ENCODE measurements at places on chromosomes 11 and 22. TPM values are rescaled to one million over a fixed set of nuclear protein-coding genes. Genes with fewer than 3 reads are reported as not detected.

DNA sequence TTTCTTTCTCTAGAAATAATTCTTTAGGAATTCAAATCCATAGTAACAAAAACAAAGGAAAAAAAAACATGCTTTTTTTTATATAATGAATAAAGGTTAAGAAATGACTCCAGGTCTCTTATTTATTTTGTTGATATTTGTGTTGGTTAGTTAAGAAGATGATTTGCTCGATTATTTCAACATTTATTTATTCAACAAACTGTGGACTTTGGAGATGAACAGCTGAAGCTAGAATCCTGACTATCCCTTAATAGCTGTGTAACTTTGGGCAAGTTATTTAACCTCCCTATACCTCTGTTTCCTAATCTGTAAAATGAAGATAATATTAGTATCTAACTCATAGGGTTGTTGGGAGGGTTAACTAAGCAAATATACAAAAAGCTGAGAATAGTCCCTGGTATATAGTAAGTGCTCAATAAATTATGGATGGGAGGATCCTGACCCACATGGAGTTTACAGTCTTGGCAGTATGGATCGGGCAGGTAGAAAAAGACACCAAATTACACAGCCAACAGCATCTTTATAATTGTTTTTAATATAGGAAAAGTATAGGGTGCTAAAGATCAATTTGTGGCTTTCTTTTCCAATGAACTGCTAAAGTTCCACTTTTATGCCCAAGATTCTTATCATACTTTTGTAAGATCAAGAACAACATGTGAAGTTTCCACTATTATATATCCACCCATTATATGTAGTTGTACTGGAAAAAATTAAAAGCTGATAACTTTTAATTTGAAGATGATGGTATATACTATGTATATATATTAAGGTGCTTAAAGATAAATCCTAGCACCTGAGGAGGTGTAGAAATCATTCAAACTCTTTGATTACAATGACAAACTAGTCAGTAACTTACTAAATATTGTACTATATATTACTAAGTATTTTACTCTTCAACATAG, 1.3 kb upstream of the CAT start:
- H3K27me3 ChIP-seq: no peaks in the 10 kb centered on the region
- H3K4me1 ChIP-seq: peaks cover 43% of the 10 kb centered on the region
- no peak for DNase-seq
- no peaks in the 10 kb centered on the region for H3K36me3 ChIP-seq
- peak overlapping the region; percentile 81 for H3K4me3 ChIP-seq
- H3K27ac ChIP-seq: no peak overlapping the region

- DNase-seq: no peak
- H3K4me1 ChIP-seq: no peaks in the 10 kb centered on the region
- no peak overlapping the region for H3K27ac ChIP-seq
- H3K4me3 ChIP-seq: no peak overlapping the region
Measured at GRCh38 chr22:37824674-37825641, 1.8 kb downstream of the GALR3 start.

- H3K36me3 ChIP-seq: peaks cover 4% of the 10 kb centered on the region
- H3K27me3 ChIP-seq: no peaks in the 10 kb centered on the region
- H3K4me1 ChIP-seq: no peaks in the 10 kb centered on the region
- H3K27ac ChIP-seq: peak within 1 kb of the TSS; percentile 79
Measured at GRCh38 chr11:47715082-47715669, at the start of gene AGBL2. Gene AGBL2, minus strand, starts transcription at chr11:47715369. Its CDS starts 719 bp downstream, at chr11:47714650.

DNA sequence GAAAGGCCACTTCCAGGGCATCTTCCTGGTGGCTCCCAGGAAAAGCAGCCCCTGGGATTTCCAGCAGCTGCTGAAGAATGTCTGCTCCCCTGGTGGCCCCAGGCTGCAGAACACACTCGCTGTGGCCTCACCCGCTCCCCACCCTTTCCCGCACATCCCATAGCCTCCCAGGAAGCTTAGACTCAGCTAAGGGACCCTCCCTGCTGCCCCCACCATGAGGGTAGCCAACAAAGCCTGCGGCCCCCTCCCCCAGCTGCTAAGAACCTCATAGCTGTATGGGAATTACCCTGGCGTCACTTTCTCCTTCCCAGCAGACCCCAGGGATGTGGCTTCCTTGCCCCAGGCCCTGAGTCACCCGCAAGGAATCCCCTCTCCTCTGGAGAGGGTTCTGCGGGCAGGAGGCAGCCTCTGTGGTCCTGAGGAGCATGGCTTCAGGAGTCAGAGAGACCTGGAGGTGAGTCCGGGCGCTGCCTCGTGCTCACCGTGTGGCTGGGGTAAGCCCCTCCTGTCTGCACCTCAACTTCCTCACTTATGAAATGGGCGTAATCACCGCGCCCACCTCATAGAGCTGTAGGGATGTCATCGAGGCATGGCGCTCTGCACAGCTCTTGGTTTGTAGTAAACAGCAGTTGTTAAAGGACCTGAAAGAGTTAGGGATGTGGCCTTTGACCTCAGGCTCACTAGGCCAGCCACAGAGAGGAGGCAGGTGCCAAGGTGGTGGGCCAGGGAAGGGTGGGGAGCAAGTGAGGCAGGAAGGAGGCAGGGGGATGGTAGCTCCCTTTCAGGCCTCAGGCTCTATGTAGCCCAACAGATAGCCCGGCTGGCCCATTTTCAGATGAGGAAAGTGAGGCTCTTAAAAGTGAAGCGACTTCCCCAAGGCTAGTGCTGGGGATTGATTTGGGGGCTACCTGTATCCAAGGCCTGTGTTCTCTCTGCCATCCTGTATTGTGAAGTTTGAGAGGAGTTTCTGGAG, 71.2 kb downstream of the LRRC32 start:
- no peak overlapping the region for H3K27ac ChIP-seq
- no peak overlapping the region for H3K4me3 ChIP-seq
- H3K27me3 ChIP-seq: no peaks in the 10 kb centered on the region
- no peaks in the 10 kb centered on the region for H3K4me1 ChIP-seq
- H3K36me3 ChIP-seq: no peaks in the 10 kb centered on the region
- DNase-seq: no peak

- no peaks in the 10 kb centered on the region for H3K36me3 ChIP-seq
- H3K27me3 ChIP-seq: no peaks in the 10 kb centered on the region
- H3K4me1 ChIP-seq: no peaks in the 10 kb centered on the region
- H3K27ac ChIP-seq: peak overlapping the region; percentile 91
- no peak overlapping the region for H3K4me3 ChIP-seq
Measured at GRCh38 chr22:41508770-41509170, 35.5 kb downstream of the POLR3H start.

DNA sequence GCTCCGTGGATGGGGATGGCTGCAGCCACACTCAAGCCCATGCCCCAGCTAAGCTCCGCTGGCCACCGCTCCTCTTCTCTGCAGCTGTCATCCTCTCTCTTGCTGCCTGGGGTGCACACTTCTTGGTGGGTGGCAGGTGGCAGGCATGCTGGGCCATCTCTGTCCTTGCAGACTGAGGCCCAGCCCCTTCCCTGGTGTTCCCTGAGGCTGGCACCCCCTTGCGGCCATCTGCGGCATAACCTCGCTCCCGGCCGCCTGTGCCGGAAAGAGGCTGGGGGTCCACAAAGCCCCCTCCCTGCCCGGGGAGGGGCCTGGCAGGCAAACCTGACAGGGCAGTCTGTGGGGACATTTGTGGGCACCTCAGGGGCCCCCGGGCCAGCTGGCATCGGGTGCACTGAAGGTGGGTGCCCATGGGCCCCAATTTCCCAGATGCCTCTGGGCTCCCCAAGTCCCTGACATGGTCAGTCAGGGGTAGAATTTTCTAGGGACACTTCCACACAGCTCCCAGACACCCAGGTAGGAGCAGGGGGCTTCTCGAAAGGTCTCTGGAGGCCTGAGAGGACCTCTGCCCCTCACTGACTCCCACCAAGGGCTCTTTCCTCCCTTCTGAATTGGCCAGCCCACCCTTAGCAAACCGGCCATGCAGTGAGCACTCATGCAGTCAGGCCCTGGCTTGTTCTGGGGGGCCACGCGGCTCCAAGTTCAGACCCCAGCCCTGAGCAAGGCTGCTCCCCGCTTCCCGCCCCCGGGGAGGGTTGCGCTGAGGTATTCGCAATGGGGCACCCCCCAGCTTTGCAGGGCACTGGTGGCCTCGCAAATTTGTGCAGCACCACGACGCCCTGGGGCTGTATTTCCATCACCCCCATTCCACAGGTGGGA, 23.5 kb upstream of the TH start:
- H3K27ac ChIP-seq: no peak overlapping the region
- H3K4me1 ChIP-seq: no peaks in the 10 kb centered on the region
- no peak for DNase-seq
- H3K4me3 ChIP-seq: no peak overlapping the region

GRCh38 chr11:111128076-111128870, 117.3 kb upstream of the POU2AF2 start:
- no peaks in the 10 kb centered on the region for H3K36me3 ChIP-seq
- no peaks in the 10 kb centered on the region for H3K4me1 ChIP-seq
- H3K4me3 ChIP-seq: no peak overlapping the region
- no peak overlapping the region for H3K27ac ChIP-seq
- no peak for DNase-seq
- no peaks in the 10 kb centered on the region for H3K27me3 ChIP-seq

DNA sequence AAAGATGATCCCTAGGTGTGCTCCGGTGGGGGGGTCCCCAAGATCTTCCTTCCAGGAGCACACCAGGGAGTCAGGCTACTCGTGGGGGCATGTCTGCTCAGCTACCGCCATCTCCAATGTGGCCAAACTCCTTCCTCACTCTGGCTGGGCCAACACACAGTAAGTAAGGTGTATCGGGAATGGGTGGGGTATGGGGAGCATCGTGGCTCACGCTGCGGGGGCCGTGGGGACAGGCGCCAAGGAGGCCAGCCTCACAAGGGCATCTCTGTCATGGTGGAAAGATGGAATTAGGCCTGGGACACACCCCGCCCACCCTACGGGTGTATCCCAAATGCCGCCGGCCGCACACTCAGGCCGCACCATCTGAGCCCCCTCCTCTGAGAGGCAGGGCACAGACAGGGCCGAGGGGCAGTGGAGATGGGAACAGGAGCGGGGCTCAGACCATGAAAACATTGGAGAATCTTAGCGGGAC, 8.3 kb downstream of the IGF2 start:
- no peak overlapping the region for H3K4me3 ChIP-seq
- H3K36me3 ChIP-seq: no peaks in the 10 kb centered on the region
- H3K4me1 ChIP-seq: no peaks in the 10 kb centered on the region
- DNase-seq: no peak
- H3K27ac ChIP-seq: no peak overlapping the region

DNA sequence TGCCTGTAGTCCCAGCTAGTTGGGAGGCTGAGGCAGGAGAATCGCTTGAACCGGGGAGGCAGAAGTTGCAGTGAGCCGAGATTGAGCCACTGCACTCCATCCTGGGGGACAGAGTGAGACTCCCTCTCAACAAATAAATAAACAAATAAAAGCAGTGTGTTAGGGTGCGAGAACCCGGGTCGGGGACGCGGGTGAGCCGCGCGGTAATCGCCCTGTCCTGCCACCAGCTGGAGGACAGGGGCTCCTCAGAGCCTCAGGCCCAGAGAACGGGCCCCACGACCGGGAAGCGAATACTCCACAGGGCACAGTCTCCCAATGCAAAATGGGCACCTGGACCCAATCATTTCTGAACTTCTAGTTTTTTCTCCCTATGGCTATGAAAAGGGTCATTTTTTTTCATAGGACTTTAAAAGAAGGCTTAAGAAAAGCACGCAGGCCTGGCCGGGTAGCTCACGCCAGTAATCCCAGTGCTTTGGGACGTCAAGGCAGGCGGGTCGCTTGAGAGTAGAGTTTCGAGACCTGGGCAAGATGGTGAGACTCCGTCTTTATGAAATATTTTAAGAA, 744 bp upstream of the MCM5 start:
- H3K4me3 ChIP-seq: peak overlapping the region; percentile 92
- H3K27ac ChIP-seq: peak overlapping the region; percentile 71
- no peak for DNase-seq
- no peaks in the 10 kb centered on the region for H3K36me3 ChIP-seq
- peaks cover 7% of the 10 kb centered on the region for H3K4me1 ChIP-seq
- no peaks in the 10 kb centered on the region for H3K27me3 ChIP-seq

GRCh38 chr22:47623763-47624148, 861.3 kb downstream of the TBC1D22A start:
- no peaks in the 10 kb centered on the region for H3K27me3 ChIP-seq
- DNase-seq: no peak
- no peaks in the 10 kb centered on the region for H3K4me1 ChIP-seq

DNA sequence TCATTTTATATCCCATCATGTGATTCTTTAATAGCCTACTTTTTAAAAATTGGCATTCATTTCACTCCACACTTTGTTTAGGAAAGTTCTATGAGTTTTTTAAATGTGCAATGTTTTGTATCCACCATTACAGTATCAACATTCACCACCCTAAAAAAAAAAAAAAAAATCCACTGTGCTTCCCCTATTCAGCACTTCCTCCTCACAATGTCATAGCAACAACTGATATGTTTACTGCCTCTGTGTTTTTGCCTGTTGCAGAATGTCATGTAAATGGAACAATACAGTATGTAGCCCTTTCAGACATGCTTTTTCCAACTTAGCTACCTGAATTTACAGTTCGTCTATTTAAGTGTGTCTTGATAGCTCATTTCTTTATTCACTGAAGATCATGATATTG, 754.2 kb downstream of the FAM181B start:
- no peak overlapping the region for H3K4me3 ChIP-seq
- no peak overlapping the region for H3K27ac ChIP-seq
- no peaks in the 10 kb centered on the region for H3K36me3 ChIP-seq
- no peaks in the 10 kb centered on the region for H3K4me1 ChIP-seq
- no peak for DNase-seq
- no peaks in the 10 kb centered on the region for H3K27me3 ChIP-seq

DNA sequence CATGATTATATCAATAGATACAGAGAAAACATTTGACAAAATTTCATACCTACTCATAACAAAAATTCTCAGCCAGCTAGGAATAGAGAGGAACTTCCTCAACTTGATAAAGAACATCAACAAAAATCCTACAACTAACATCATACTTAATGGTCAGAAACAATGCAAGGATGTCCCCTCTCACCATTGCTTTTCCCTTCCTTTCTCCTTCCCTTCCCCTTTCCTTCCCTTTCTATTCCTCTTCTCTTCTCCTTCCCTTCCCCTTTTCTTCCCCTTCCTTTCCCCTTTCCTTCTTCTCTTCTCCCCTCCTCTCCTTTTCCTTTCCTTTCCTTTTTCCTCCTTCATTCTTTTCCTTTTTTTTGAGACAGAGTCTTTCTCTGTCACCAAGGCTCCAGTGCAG, 418.3 kb upstream of the B3GAT1 start:
- H3K4me3 ChIP-seq: no peak overlapping the region
- no peaks in the 10 kb centered on the region for H3K4me1 ChIP-seq
- no peak for DNase-seq
- no peaks in the 10 kb centered on the region for H3K36me3 ChIP-seq

GRCh38 chr22:48943567-48944432, 883.9 kb downstream of the BRD1 start:
- H3K36me3 ChIP-seq: no peaks in the 10 kb centered on the region
- no peak overlapping the region for H3K4me3 ChIP-seq
- no peak for DNase-seq
- no peaks in the 10 kb centered on the region for H3K27me3 ChIP-seq
- no peaks in the 10 kb centered on the region for H3K4me1 ChIP-seq

Gene CNGA4
- total RNA-seq: not detected

Gene RAB3IL1
- total RNA-seq: 62.9 TPM

Gene SCN4B
- 4.1 TPM for total RNA-seq

Measured in tibial nerve (tissue), 4 donors.